ENCODE measurements at places on chromosomes 1 and 21. TPM values are rescaled to one million over a fixed set of nuclear protein-coding genes. Genes with fewer than 3 reads are reported as not detected.

INSRR gene
- total RNA-seq = not detected

TEDDM1 gene
- total RNA-seq = not detected

OTUD3 gene
- total RNA-seq = 5.5 TPM

LCE2C gene
- 775 TPM for total RNA-seq

PRAMEF27 gene
- not detected for total RNA-seq

ACTL8 gene
- total RNA-seq = not detected

HUNK gene
- 3.8 TPM for total RNA-seq

ADAMTS5 gene
- total RNA-seq = 8.0 TPM

CEP85 gene
- total RNA-seq = 13.0 TPM

LRRC71 gene
- not detected for total RNA-seq

CCT8 gene
- total RNA-seq = 114 TPM

ARID1A gene
- 55.4 TPM for total RNA-seq

REN gene
- 0.26 TPM for total RNA-seq

LCE1C gene
- 2,689 TPM for total RNA-seq

KANK4 gene
- total RNA-seq = 0.57 TPM

TRAF3IP3 gene
- not detected for total RNA-seq

SH2D5 gene
- 0.23 TPM for total RNA-seq

PDPN gene
- total RNA-seq = 40.7 TPM

IKBKE gene
- 13.7 TPM for total RNA-seq

SLC30A10 gene
- 0.15 TPM for total RNA-seq

OR2L8 gene
- not detected for total RNA-seq

ASTN1 gene
- total RNA-seq = 0.26 TPM

OLIG2 gene
- not detected for total RNA-seq

MAP1LC3C gene
- 3.8 TPM for total RNA-seq

SGIP1 gene
- total RNA-seq = 4.0 TPM

ST6GALNAC5 gene
- 4.7 TPM for total RNA-seq

ASCL5 gene
- not detected for total RNA-seq

CAMK2N1 gene
- total RNA-seq = 10.7 TPM

BGLAP gene
- not detected for total RNA-seq

F13B gene
- total RNA-seq = not detected

HES3 gene
- not detected for total RNA-seq

BATF3 gene
- total RNA-seq = 0.74 TPM

DDAH1 gene
- 16.9 TPM for total RNA-seq

CASQ1 gene
- not detected for total RNA-seq

B3GALT2 gene
- 0.58 TPM for total RNA-seq

NFIA gene
- 32.5 TPM for total RNA-seq

ANKRD34A gene
- 0.12 TPM for total RNA-seq

TSPAN1 gene
- 5.6 TPM for total RNA-seq

BARHL2 gene
- total RNA-seq = not detected

SYCP1 gene
- total RNA-seq = 0.29 TPM

PHACTR4 gene
- 54.1 TPM for total RNA-seq

POLR3C gene
- total RNA-seq = 25.3 TPM
